Ascending aorta (tissue), 2 donors: ENCODE measurements at places on chromosomes 5 and 9. TPM values are rescaled to one million over a fixed set of nuclear protein-coding genes. Genes with fewer than 3 reads are reported as not detected.
A peak's percentile ranks its signal among the peaks of the same experiment; 100 is the strongest.

DNA sequence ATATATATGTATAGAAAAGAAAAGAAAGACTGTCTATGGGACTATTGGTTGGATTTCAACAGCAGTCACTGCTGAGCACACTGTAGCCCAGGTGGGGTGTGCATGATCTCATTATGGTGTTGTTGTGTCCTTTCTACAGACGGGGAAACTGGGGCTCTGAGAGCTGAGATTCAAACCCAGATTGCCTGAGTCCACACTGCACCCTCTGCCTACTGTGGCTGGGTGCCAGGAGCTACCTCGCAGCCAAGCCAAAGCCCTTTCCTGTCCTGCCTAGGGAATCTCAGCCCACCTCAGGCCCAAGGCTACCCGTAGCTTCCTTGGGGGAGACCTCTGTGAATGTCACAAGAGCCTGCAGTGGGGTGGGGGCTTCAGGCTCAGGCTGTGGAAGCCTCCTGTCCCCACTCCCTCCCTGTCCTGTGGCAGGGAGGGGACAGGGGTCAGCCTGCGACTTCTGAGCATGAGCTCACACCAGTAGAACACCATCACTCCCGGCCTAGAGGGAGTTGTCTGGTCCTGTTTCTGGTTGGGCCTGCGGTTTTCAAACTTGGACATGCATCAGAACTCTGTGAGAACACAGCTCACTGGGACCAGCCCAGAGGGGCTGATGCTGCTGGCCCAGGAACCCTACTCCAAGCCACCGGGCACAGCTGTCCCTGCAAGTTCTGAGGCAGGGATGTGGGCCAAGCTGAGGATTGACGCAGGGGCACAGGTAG lies 7.9 kb upstream of the NINJ1 start:
- H3K27me3 ChIP-seq: no peaks in the 10 kb centered on the region
- H3K4me1 ChIP-seq: no peaks in the 10 kb centered on the region
- peak overlapping the region; percentile 72 for H3K27ac ChIP-seq
- DNase-seq: no peak
- H3K4me3 ChIP-seq: no peak overlapping the region

DNA sequence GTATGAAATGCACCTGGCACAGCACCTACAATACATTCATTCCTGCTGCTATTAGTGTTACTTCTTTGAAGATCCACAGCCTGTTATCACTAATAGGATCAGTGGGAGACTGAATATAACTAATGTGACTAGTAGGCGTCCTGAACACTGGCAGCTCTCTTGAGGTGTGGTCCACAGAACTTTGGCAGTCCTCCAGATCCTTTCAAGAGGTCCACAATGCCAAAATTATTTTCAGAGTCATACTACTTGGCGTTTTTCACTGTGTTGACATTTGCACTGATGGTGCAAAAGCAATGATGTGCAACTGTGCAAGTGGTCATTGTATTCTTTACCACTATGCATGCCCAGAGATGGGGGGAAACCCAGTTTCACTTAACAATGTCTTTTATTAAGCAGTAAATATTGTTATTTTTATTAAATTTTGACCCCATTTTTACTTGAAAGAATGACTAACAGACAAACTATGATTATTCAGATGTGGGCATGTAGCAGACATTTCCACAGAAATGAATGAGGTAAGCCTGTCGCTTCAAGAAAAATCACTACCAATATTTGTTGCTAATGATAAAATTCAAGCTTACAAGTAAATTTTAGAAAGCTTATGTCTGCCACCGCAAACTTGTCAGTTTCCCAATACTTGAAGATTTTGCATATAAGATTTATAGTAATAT lies 48.9 kb downstream of the ADRB2 start:
- no peak overlapping the region for H3K27ac ChIP-seq
- DNase-seq: no peak
- H3K4me1 ChIP-seq: no peaks in the 10 kb centered on the region
- no peak overlapping the region for H3K4me3 ChIP-seq

DNA sequence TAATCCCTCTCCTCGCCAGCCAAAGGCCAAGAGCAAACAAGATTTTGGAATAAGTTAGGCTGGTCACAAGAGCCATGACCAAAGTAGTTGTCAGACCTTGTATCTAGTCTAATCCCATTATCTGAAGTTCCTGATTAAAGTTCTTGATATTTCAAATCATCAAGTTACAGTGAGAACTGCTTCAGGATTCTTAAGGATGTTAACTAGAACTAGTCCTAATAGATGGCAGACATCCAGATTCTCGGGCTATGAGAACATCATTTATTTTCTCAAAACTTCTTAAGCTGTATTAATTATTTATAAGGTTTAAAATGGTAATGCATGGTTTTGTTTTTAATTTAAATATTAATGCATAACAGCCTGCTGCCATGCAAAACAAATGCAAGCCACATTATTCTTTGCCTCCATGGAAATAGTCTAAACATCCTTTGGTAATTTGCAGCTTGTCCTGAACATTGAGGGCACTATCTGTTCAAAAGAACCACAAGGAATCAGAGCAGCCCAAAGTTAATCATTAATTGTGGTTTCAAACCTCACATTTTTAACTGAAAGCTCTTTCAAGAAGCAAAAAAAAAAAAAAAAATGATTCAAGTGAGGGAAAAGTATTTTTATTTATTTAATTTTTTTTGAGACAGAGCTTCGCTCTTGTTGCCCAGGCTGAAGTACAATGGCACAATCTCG lies 95.1 kb downstream of the TTC39B start:
- H3K4me1 ChIP-seq: peaks cover 21% of the 10 kb centered on the region
- H3K27me3 ChIP-seq: no peaks in the 10 kb centered on the region
- H3K27ac ChIP-seq: peak overlapping the region; percentile 74
- no peak for DNase-seq
- H3K36me3 ChIP-seq: peaks cover 3% of the 10 kb centered on the region

GRCh38 chr9:83285445-83286225 lies 222.7 kb upstream of the RASEF start:
- H3K27me3 ChIP-seq: no peaks in the 10 kb centered on the region
- H3K4me1 ChIP-seq: no peaks in the 10 kb centered on the region
- no peak for DNase-seq
- no peaks in the 10 kb centered on the region for H3K36me3 ChIP-seq
- no peak overlapping the region for H3K27ac ChIP-seq

GRCh38 chr9:36914212-36914577 lies 119.9 kb downstream of the PAX5 start:
- no peaks in the 10 kb centered on the region for H3K27me3 ChIP-seq
- no peaks in the 10 kb centered on the region for H3K4me1 ChIP-seq
- no peak overlapping the region for H3K4me3 ChIP-seq
- H3K27ac ChIP-seq: no peak overlapping the region

GRCh38 chr5:141101059-141101458 lies 786 bp downstream of the PCDHB3 start:
- peak overlapping the region; percentile 36 for H3K4me3 ChIP-seq
- no peaks in the 10 kb centered on the region for H3K27me3 ChIP-seq
- no peak for DNase-seq
- H3K4me1 ChIP-seq: no peaks in the 10 kb centered on the region
- H3K36me3 ChIP-seq: no peaks in the 10 kb centered on the region

DNA sequence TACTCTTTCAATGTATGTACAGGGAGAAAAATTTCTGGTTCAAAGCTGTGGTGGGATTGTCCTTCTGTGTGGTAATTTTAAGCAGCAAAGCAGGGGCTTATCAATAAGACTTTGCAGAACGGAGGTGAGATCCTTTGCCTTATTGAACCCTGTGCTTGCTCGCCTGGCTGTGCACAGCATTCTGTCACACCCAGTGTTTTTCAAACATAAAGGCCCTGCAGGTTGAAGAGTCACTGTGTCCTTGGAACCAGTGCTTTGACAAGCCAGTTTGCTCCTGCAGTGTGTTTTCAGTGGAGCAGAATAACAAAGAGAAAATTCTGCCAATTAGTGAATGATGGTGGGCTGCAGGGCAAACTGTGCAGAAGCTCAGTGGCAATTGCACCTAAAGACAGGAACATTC lies 236.7 kb upstream of the PCSK5 start:
- no peaks in the 10 kb centered on the region for H3K36me3 ChIP-seq
- peaks cover 8% of the 10 kb centered on the region for H3K4me1 ChIP-seq
- no peak for DNase-seq
- no peak overlapping the region for H3K4me3 ChIP-seq
- no peak overlapping the region for H3K27ac ChIP-seq

DNA sequence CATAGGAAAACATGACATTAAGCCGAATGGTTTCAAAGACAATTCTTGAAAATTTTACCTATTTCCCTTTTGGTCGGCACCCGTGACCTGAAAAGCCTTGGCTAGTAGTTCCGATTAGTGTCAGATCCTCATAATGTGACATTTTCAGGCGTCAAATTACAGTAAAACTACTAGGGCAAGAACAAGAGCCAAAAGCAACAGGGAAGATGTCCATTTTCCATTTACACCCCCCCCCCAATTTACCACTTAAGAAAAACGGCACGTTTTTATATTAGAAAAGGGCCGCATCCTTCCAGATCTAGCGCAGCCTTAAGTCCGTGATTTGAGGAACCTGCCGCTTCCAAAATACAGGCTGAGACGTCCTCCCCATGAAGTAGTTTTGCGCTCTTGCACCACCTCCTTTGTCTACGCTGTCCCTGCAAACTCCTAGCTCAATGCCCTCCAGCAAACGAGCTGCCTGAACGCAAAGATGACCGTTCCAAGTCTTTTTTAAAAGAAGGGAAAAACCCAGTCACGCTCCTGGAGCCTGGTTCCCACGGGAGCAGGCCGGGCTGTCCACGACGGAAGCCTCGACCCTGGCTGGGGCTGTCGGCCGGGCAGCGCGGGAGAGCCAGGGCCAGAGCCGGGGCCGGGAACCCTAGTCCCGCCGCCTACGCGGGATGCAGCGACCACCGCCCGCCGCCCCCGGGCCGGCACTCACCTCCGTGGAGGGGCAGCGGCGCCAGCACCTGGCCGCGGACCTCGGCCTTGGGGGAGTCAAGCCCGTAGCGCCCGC lies 616 bp downstream of the RNF130 start:
- no peaks in the 10 kb centered on the region for H3K36me3 ChIP-seq
- no peaks in the 10 kb centered on the region for H3K27me3 ChIP-seq
- peak overlapping the region; percentile 74 for H3K4me3 ChIP-seq
- DNase-seq: no peak
- no peaks in the 10 kb centered on the region for H3K4me1 ChIP-seq
- peak overlapping the region; percentile 94 for H3K27ac ChIP-seq

- H3K27ac ChIP-seq: no peak overlapping the region
- DNase-seq: no peak
These were observed 52.2 kb upstream of the GRAMD2B start for GRCh38 chr5:126370796-126371718.

DNA sequence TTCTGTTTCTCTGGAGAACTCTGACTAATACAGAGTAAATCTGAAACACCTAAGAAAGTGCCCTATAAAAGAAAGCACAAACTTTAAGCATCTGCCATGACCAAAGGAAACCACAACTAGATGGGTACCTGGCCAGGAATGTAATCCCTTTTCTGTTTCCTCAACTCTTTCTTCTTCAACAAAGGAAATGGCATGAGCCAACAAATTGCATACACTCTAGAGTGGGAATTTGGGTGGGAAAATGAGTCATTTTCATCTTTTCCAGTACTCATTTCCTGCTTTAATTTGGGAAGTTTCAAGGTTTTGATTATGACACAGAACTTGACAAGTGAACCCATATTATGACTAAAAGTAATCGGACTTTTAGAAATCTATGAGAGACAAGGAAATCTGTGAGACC lies 349.2 kb upstream of the RORB start:
- H3K27ac ChIP-seq: no peak overlapping the region
- no peak overlapping the region for H3K4me3 ChIP-seq
- no peaks in the 10 kb centered on the region for H3K27me3 ChIP-seq
- no peaks in the 10 kb centered on the region for H3K36me3 ChIP-seq
- H3K4me1 ChIP-seq: no peaks in the 10 kb centered on the region

GRCh38 chr9:38181232-38181631 lies 112.2 kb upstream of the SHB start:
- no peak overlapping the region for H3K4me3 ChIP-seq
- no peak overlapping the region for H3K27ac ChIP-seq
- H3K27me3 ChIP-seq: no peaks in the 10 kb centered on the region
- H3K36me3 ChIP-seq: no peaks in the 10 kb centered on the region
- H3K4me1 ChIP-seq: no peaks in the 10 kb centered on the region

DNA sequence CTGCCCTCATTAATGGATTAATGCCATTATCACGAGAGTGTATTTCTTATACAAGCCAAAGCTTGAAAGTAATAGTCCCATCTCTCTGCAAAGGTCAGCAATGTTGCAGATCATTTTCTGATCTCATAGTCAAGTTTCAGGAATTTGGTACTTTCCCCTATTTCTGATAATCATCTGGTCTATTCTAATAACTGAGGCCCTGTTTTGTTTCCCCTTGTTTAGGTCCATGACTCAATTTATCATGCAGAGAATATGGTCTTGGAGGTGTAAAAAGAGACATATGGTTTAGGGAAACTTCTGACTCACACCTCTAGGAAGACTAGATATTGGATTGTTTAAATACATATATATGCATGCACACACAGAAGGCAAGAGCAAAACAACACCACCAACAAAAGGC lies 339.3 kb upstream of the NUDT12 start:
- no peaks in the 10 kb centered on the region for H3K27me3 ChIP-seq
- no peak for DNase-seq
- no peak overlapping the region for H3K4me3 ChIP-seq
- H3K4me1 ChIP-seq: no peaks in the 10 kb centered on the region

GRCh38 chr5:125455041-125455440 lies 708.6 kb upstream of the ZNF608 start:
- no peaks in the 10 kb centered on the region for H3K4me1 ChIP-seq
- H3K36me3 ChIP-seq: no peaks in the 10 kb centered on the region

DNA sequence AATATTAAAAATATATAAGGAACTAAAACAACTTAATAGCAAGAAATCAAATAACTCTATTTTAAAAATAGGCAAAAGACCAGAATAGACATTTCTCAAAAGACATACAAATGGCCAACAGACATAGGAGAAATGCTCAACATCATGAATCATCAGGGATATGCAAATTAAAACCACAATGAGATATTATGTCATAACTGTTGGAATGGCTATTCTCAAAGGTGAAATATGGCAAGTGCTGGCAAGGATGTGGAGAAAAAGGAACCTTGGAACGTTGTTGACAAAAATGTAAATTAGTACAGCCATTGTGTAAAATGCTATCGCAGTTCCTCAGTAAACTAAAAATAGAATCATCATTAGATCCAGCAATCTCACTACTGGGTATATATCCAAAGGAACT lies 468.5 kb downstream of the NFIB start:
- DNase-seq: no peak
- H3K27me3 ChIP-seq: no peaks in the 10 kb centered on the region
- no peak overlapping the region for H3K27ac ChIP-seq
- no peaks in the 10 kb centered on the region for H3K4me1 ChIP-seq

GRCh38 chr9:112462855-112463254 lies 23.8 kb upstream of the KIAA1958 start:
- H3K27me3 ChIP-seq: no peaks in the 10 kb centered on the region
- H3K27ac ChIP-seq: no peak overlapping the region
- no peak overlapping the region for H3K4me3 ChIP-seq
- no peak for DNase-seq
- peaks cover 23% of the 10 kb centered on the region for H3K36me3 ChIP-seq
- H3K4me1 ChIP-seq: no peaks in the 10 kb centered on the region

The ERP44 gene
- 10.7 TPM for total RNA-seq

The LCN9 gene
- not detected for total RNA-seq

The MARCHF3 gene
- 22.6 TPM for total RNA-seq

The GMCL2 gene
- not detected for total RNA-seq

The GZMA gene
- total RNA-seq: not detected

The ANKRD20A1 gene
- 0.21 TPM for total RNA-seq

The KCNMB1 gene
- 30.8 TPM for total RNA-seq
